ENCODE measurements at places on chromosomes 3 and 15. TPM values are rescaled to one million over a fixed set of nuclear protein-coding genes. Genes with fewer than 3 reads are reported as not detected.

Gene KBTBD13
- total RNA-seq = not detected

Gene NR2E3
- total RNA-seq = 0.45 TPM

Gene EFCC1
- not detected for total RNA-seq

Gene CDV3
- total RNA-seq = 314 TPM

Gene DHX36
- total RNA-seq = 78.3 TPM

Gene MAGI1
- total RNA-seq = 30.5 TPM

Gene C15orf62
- total RNA-seq = 0.50 TPM

Gene AMIGO3
- total RNA-seq = not detected

GRCh38 chr3:64290161-64290560 lies 64.9 kb upstream of the PRICKLE2 start:
- DNase-seq = no peak

GRCh38 chr3:27559381-27559780 lies 75.2 kb upstream of the SLC4A7 start:
- no peak for DNase-seq

DNA sequence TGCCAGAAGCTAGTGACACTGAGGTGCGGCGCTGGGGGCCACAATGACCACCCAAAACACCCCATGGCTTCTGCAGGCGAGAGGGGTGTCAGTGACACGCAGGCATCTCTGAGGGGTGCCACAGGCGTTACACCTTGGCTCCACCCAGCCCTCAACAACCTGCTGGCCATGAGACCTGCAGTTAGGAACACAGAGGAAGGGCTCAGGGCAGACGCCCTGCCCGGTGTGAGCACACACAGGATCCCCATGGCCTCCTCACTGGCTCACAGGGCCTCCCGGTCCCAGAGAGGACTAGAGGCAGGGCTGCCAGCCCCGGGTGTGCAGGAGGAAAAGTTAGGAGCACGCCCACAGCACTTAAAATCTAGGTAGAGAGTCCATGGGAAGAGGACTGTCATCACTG lies 35.1 kb downstream of the CYFIP1 start:
- DNase-seq = no peak

DNA sequence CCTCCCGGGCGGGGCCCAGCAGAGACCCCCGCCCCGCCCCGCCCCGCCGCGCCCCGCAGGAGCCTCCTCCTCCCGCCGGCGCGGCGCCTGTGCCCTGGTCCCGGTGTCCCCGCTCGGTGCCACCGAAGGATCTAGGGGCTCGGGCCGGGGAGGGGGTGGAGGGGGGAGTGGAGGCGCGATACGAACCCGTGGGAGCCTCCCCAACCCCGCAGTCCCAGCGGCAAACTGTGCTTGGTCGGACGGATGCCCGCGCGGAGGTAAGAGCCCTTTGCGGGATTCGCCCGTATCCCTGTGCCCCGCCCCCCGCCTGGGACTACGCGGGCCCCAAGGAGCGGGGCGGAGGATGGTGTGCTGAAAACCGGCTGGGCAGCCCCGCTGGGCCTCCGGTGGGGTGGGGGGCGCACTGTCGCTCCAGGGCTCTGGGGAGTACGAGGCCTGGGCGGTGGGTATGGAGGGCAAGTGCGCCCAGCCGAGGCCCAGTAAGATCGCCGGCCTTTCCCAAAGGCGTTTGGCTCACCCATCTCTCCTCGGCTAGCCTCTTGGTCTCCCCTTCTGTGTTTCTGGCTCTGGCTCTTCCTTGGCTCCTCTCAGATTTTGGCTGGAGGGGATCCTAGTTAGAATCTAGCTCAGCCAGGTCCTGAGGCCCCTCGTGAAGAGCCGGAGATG lies 65.6 kb upstream of the POLG start:
- DNase-seq = no peak

- no peak for DNase-seq
Observed at GRCh38 chr3:193972832-193973231, 163.1 kb upstream of the HES1 start.

DNA sequence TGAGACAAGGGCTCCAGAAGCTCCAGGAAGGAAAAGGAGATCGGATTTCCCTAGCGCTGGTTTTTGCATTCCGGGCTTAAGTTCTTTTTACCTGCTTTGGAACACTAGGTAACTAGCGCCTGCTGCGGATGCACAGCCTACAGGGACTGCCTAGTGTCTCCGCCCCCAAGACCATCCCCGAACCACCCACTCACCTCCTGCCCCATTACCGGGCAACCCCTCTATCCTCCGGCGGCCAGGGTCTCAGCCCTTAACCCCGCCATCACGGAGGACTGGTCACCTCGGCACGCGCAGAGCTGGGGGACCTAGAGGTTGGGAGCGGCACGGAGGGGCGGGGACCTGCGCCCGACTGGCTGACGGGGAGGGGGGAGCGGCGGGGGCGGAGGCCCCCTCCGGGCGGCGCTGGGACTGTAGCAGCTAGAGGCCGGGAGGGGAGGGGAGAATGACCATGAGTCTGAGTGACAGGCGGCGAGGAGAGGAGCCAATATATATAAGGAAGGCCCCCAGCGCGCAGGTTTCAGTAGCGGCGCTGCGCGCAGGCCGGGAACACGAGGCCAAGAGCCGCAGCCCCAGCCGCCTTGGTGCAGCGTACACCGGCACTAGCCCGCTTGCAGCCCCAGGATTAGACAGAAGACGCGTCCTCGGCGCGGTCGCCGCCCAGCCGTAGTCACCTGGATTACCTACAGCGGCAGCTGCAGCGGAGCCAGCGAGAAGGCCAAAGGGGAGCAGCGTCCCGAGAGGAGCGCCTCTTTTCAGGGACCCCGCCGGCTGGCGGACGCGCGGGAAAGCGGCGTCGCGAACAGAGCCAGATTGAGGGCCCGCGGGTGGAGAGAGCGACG lies at the start of gene DLL4:
Gene DLL4, plus strand, starts transcription at position 520 of the 839 bp plus-strand sequence. CDS start 329 bp downstream, outside the sequence.
- no peak for DNase-seq

GRCh38 chr3:45603226-45603625 lies 8.7 kb downstream of the LIMD1 start:
- no peak for DNase-seq

- peak; percentile 50 for DNase-seq
Observed at GRCh38 chr15:59532770-59533379, 78.7 kb upstream of the GCNT3 start.

- DNase-seq = no peak
Observed at GRCh38 chr15:32099956-32100684, 69.8 kb downstream of the CHRNA7 start.

DNA sequence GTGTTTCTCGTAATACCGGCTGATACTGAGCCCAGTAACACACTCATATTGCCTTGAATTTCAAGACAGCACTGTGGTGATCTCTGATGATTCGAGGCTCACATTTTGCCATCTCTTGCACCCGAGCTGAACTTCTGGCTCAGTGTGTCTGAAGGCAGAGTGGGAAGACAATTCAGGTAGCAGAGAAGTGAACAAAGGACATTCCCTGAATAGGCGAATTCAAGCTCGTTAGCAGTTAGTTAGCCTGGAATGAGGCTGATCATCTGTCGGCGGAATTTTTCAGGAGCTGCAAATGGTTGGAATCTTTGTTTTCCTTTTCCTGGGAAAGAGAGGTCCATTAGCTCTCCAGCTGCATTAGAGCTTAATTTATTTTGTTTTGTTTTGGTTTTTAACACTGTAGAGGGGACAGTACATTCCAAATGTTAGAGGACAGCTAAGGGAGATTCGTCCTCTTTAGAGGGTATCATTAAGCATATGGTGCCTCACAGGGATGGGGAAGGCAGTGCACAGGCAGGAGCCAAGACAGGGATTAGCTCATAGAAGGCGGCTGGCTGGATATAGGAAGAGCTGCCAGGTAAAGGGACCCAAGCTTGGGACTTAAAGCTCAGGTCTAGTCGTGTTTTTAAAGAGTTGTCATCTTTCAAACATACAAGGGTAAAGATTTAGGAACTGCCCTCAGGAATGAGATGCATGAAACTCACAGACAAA lies 119.7 kb upstream of the DLG1 start:
- DNase-seq = no peak

GRCh38 chr3:156417559-156418132 lies 137.3 kb downstream of the SSR3 start:
- DNase-seq = no peak
